T-cell (primary cell): ENCODE measurements at places on chromosomes 6 and 20. TPM values are rescaled to one million over a fixed set of nuclear protein-coding genes. Genes with fewer than 3 reads are reported as not detected.

DNA sequence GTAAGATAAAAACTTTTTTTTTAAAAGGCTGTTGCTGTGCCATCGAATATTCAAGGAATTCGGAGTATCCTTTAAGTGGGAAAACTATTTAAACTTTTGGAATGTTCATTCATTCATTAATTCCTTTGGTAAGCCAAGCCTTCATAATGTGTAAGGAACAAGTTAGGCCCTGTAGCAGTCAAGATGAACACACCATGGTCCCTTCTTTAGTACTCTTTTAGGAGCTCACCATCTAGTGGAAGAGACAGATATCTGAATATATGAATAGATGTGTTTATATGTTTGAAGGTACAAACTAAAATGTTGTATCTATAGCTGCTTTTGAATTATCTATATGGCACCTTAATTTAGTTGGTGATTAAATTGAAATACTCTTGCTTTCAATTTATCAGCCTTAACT, 5.8 kb downstream of the SPO11 start:
- no peak for DNase-seq

- no peak for DNase-seq
Measured at GRCh38 chr6:83226517-83226916, 33.4 kb downstream of the RWDD2A start.

DNA sequence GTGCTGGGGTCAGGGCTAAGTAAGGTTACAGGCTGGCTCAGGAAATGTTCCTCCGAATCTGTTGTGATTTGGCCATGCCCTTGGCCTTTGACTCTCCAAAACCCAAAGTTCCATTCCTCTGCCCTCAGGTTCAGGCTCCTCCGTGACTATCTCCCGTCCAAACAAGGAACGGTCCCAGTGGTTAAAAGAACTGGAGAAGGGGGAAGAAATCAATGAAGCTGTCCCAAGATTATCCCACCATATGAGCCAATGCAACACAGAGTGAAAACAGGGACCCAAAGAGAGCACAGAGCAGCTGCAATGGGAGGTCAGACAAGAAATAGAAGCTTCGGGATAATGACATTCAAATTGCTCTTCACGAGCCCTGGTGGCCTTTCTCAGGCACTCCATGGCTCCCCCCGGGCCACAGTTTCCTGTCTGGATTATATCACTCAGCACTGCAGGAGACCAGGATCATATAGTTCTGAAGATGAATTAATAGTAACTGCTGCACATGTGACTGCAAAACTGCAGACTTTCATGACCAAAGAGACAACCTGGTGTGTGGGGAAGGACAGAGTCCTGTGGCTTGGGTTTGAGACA, 211.3 kb downstream of the ZNF217 start:
- DNase-seq, result no peak

- DNase-seq, result no peak
Measured at GRCh38 chr6:169145991-169146501, 107.6 kb downstream of the THBS2 start.

DNA sequence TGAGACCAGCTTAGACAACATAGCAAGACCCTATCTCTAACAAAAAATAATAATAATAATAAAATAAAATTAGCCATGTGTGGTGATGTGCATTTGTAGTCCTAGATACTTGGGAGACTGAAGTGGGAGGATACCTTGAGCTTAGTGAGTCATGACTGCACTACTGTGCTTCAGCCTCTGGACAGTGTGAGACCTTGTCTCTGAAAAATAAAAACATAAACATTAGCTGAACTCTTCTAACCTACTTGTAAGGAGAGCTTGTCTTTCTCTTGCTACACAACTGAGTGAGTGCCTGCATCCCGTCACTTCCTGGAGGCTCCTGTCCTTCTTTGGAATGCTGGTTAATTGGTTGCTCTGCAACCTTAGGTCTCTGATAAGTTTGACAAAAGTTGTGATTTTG, 5.1 kb upstream of the DBNDD2 start:
- no peak for DNase-seq

GRCh38 chr6:83815631-83816272, 37.4 kb upstream of the RIPPLY2 start:
- DNase-seq, result no peak

- no peak for DNase-seq
Measured at GRCh38 chr6:43679057-43679456, 8.5 kb downstream of the MRPS18A start.

- DNase-seq, result no peak
Measured at GRCh38 chr6:156852147-156852857, 75.1 kb downstream of the ARID1B start.

- DNase-seq, result no peak
Measured at GRCh38 chr6:130525408-130525807, 159.6 kb downstream of the TMEM200A start.

DNA sequence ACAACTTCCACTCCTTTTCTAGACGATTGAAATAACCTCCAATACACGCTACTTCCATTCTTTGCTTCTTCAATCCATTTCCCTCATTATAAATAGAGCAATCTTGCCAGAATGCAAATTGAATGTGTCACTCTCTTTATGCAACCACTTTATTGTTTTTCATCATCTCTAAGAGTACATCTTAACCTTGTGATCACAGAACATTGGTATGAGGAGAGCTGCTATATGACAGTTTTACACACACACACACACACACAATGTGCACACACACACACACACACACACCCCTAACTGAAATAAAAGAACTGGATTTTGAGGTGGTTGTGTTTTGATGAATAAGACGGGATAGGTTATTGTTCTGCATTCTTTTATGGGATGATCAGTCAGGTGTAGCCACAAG, 187.0 kb downstream of the HDGFL1 start:
- no peak for DNase-seq

DNA sequence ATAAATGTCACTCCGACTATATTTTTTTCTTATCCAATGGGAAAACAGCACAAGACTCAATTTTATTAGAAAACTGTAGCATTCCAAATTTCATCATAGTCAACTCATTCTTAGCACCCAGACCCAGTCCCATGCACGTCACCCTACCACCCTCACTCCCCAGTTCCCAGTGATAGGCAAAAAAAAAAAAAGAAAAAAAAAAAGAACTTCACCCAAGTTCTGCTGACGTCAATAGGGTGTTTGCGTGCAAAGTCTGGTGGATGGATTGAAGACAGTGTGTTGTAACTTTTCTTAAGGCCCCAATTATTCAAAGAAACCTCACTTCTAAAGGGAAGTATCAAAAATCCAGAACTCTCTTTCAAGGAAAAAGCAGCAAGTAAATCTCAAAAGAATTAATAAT, 213.9 kb upstream of the PRDM1 start:
- no peak for DNase-seq

- DNase-seq, result no peak
Measured at GRCh38 chr6:11194356-11195218, 37.9 kb downstream of the NEDD9 start.

- no peak for DNase-seq
Measured at GRCh38 chr6:132304891-132305305, 96.4 kb downstream of the MOXD1 start.

DNA sequence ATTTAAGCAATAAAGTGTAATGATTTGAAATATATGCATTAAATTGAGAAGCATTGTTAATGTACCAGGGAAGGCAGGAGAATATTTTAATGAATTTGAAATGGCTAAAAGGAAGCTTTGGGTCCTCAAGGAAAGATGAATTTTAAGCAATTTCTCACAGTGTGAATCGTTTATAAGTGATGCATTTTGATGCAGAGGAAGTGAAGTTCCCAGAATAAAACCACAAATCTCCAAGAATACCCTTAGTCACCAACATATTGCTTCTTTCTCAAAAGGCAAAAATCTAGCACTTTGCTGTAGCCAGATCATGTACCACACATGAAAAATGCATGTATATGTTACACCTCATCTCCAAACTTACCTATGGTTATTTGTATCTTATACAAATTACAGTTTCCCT, 11.7 kb downstream of the TPD52L1 start:
- no peak for DNase-seq

DNA sequence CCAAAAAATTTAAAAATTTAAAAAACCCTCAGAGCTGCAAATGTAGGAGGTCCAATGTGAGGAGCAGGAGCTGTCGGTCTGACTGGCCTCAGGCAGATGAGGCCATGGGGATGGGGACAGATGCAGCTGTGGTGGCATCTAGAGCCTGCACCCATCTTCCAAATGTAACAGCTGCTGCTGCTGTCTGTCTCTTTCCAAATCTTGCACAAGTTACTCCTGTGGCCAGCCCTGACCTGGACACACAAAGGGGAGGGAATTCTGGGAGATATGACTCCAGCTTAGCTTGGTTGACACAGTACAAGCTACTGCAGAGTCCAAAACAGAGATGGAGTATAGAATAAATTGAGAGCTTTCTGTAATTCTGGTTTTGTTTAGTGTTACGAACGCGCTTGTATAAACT, 115.2 kb downstream of the PRND start:
- no peak for DNase-seq

- no peak for DNase-seq
Measured at GRCh38 chr6:108707328-108707976, 140.8 kb upstream of the ARMC2 start.

- no peak for DNase-seq
Measured at GRCh38 chr20:36116807-36117441, 37.6 kb upstream of the EPB41L1 start.

GRCh38 chr6:101058296-101058695, 177.2 kb upstream of the ASCC3 start:
- DNase-seq, result no peak

DNA sequence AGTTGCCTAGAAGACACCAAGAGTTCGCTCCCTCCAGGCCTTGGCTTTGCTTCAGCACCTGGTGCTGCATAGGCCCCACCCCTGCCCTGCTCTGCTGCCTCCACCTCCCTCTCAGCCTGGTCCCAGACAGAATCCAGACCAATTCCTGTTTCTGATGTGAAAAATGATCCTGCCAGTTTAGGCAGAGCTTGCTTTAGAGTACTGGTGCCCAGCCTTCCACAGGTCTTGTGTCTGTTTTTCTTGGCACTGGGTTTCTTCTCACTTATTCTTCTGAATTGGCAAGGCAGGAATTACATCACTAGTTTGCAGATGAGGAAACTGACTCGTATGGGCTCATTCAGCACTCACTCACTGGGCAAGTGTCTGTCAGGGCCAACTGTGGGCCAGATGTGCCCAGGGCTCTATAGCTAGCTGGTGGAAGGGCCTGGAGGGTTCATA, 53.0 kb downstream of the HLA-A start:
- DNase-seq, result no peak

DNA sequence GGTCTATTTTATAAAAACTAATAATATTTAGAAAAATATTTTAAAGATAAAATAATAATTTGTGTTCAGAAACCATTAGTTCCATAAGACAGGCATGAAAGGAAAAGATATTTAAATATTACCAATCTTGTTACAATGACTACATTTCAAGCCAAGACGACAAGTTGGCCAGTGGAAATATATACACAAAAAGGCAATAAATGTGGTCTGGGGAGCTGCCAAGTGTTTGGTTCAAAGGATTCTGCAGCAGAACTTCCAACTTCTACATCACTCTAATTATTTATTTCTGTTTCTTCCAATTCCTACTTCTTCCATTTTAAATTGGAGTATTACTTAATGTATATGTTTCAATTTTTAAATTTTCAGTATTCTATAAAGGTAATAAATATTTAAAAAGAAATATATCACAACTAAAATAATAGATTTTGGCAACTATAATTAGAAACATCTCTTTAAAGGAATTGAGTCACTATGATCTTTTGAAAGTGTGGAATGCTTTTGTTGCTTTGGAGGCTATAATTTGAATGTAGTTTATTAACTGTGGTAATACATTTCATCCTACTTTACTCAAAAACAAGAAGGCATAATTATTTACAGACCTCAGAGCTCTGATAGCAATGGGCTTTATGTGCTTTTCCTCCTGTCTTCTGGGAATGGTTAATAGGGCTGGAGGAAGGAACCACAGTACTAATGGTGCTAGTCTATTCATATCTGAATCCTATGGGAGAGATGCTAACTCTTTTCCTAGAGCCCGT, 129.7 kb upstream of the FAM184A start:
- DNase-seq, result no peak

The ADGRF4 gene
- total RNA-seq, result not detected

The SLC26A8 gene
- not detected for total RNA-seq

The TSHZ2 gene
- total RNA-seq, result 21.1 TPM

The FOXA2 gene
- not detected for total RNA-seq
